ENCODE measurements at places on chromosomes 1 and 21.
A peak's percentile ranks its signal among the peaks of the same experiment; 100 is the strongest.

DNA sequence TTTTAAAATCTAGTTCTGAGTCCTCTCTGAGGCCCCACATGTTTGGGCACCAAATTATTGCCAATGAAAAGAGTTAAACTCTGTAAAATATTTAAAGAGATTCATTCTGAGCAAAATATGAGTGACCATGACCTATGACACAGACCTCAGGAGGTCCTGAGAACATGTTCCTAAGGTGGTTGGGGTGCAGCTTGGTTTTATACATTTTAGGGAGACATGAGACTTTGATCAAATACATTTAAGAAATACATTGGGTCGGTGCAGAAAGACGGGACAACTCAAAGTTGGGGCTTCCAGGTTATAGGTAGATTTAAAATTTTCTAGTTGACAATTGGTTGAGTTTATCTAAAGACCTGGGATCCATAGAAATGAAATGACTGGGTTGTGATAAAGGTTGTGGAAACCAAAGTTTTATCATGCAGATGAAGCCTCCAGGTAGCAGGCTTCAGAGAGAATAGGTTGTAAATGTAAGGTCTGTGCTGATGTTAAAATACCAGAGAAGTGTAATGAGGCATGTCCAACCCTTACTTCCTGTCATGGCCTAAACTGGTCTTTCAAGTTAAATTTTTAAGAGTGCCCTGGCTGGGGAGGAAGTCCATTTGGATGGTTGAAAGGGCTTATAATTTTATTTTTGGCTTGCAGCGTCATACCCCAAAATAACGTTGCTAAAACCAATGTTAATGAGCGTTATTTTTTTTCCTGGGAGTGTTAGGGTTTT lies 274.9 kb downstream of the NUF2 start:
- H3K4me3 ChIP-seq: no peak overlapping the region
- H3K4me1 ChIP-seq: no peaks in the 10 kb centered on the region
- H3K27me3 ChIP-seq: no peaks in the 10 kb centered on the region
- H3K27ac ChIP-seq: no peak overlapping the region

GRCh38 chr1:228154670-228155571 lies 5.2 kb downstream of the GJC2 start:
- no peaks in the 10 kb centered on the region for H3K36me3 ChIP-seq
- no peak overlapping the region for H3K4me3 ChIP-seq
- ATAC-seq: no peak
- H3K27ac ChIP-seq: no peak overlapping the region

- H3K27ac ChIP-seq: no peak overlapping the region
- no peaks in the 10 kb centered on the region for H3K36me3 ChIP-seq
- H3K27me3 ChIP-seq: no peaks in the 10 kb centered on the region
- no peak for ATAC-seq
- H3K4me3 ChIP-seq: no peak overlapping the region
These were observed 586.3 kb downstream of the ADGRL2 start for GRCh38 chr1:82387012-82387366.

GRCh38 chr1:157519451-157519850 lies 32.9 kb downstream of the FCRL5 start:
- H3K27me3 ChIP-seq: peaks cover 18% of the 10 kb centered on the region
- no peaks in the 10 kb centered on the region for H3K36me3 ChIP-seq
- no peak overlapping the region for H3K4me3 ChIP-seq

- no peaks in the 10 kb centered on the region for H3K27me3 ChIP-seq
- no peak overlapping the region for H3K4me3 ChIP-seq
- no peaks in the 10 kb centered on the region for H3K36me3 ChIP-seq
These were observed 10.0 kb downstream of the RAB4A start for GRCh38 chr1:229280921-229281320.

- H3K4me1 ChIP-seq: peaks cover 35% of the 10 kb centered on the region
- H3K4me3 ChIP-seq: no peak overlapping the region
- no peak for ATAC-seq
- peaks cover 3% of the 10 kb centered on the region for H3K27me3 ChIP-seq
- no peaks in the 10 kb centered on the region for H3K36me3 ChIP-seq
- H3K27ac ChIP-seq: peak overlapping the region; percentile 64
These were observed 56.8 kb downstream of the PRDM16 start for GRCh38 chr1:3125546-3126368.

DNA sequence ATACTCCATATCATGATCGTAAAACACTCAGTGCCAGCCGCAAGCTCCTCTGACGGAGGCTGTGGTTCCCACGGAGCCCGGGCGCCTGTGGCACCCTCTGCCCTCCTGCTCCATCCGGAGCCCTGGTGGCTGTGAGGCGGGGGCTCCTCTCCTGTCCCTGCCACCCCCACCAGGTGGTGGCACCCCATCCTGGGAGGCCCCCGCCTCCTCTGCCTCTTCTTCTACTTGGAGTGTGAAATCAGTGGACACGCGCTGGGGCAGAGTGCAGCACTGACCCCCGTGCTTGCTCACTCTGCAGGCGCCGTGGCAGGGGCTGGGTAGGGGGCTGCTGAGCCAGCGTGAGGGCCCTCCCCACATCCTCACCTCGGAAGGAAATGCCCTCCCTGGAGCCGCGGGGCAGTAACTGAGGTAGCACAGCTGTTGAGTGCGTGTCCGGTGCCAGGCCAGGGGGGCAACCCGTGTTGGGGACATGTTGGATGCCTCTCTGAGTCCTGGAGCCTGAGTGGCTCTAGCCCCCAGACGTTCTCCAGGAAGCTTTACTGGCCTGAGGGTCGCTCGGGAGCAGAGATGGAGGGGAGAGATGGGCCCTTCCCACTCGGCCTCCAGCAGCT lies 58.7 kb upstream of the ABCG1 start:
- H3K36me3 ChIP-seq: no peaks in the 10 kb centered on the region
- H3K27me3 ChIP-seq: peaks cover 26% of the 10 kb centered on the region
- H3K4me1 ChIP-seq: no peaks in the 10 kb centered on the region
- no peak overlapping the region for H3K4me3 ChIP-seq
- no peak for ATAC-seq

DNA sequence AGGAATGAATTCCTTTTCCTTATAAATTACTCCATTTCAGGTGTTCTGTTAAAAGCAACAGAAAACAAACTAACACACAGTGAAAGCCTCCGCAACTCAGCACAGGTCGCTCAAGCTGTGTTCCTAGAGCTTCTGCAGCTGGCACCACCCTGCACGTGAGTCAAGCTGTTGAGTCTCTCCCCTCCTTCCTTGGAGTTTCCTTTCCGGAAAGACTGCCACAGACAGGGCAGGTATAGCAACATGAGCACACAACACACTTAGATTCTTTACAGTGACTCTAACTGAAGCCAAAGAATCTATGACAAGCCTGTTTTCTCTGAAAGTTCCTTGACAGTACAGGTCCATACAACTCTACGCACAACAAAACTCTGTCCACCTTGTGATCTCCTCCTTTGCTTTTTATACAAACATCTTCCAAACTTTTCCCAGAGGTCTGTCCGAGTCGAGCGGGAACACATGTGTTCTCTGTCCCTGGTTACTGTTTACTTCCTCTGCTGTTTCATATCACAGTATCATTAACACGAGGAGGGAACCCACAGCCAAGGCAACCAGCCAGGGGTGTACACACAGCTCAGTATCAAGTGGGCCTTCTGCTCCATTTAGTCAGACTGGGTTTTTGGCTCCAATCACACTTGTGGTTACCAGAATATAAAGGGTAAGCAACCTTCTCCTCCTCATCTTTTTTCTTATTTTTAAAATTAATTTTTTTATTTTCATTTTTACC lies 38.7 kb upstream of the DESI2 start:
- no peak for ATAC-seq
- no peaks in the 10 kb centered on the region for H3K27me3 ChIP-seq
- no peak overlapping the region for H3K4me3 ChIP-seq
- no peaks in the 10 kb centered on the region for H3K4me1 ChIP-seq
- no peak overlapping the region for H3K27ac ChIP-seq

DNA sequence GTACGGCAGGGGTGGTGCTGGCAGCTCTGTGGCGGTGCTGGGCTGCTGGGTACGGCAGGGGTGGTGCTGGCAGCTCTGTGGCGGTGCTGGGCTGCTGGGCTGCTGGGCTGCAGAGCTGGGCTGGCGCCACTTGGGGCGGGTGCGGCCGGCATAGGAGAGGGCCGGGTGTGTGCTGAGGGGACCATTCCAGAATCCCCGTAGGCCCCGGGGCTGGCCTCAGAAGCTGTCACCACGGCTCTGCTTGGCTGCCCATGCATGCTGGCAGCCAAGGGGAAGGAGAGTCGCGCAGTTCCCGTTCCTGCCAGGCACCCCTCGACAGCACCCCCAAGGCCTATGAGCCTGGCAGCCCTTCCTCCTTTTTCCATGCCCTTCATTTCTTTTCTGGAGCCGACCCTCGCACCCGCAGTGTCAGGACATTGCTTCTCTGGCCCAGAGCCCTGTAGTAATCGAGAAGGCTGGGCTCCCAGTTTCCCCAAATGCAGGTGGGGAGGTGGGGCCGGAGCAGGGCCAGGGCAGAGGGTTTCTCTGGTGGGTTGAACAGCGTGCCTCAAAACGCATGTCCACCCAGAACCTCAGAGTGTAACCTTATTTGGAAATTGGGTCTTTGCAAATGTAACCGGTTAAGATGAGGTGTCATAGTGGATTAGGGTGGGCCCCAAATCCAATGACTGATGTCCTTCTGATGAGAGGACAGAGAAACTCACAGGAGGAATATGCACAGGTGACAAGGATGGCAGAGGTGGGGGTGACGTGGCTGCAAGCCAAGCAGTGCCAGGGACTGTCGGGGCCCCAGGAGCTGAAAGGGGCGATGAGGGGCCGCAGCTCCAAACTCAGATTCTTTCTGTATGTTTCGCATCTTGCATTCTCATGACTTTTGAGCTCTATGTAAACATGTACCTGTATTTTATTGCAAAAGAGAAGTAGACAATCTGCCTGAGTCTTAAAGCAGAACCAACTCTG lies 71.0 kb upstream of the ACTRT2 start:
- H3K36me3 ChIP-seq: no peaks in the 10 kb centered on the region
- H3K27ac ChIP-seq: no peak overlapping the region
- no peak overlapping the region for H3K4me3 ChIP-seq
- peaks cover 65% of the 10 kb centered on the region for H3K27me3 ChIP-seq

DNA sequence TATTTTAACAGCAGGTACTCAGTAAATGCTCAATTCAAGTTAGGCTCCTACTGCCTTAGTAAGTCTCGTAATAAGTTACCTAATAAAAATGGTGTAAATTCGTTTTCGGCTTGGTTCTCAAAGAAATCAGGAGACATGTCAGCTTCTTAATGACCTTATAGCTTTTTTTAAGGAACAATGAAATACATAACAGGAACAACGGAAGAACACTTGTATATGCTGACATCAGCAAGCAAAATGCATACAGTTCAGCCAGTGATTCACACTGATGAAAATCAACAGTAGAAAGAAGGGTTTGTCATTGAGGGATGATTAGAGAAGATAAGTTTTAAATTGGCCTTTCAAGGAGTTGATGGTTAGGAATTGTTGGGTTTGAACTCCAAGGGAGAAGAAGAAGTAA lies 13.3 kb downstream of the RPTN start:
- peaks cover 22% of the 10 kb centered on the region for H3K27me3 ChIP-seq
- no peak overlapping the region for H3K27ac ChIP-seq
- H3K4me3 ChIP-seq: no peak overlapping the region
- no peaks in the 10 kb centered on the region for H3K4me1 ChIP-seq
- no peak for ATAC-seq
- H3K36me3 ChIP-seq: no peaks in the 10 kb centered on the region
